NCI-H187 treated with DMSO at 0.1 percent for 48 hours (cell line): ENCODE measurements at places on chromosomes 12 and 14.

DNA sequence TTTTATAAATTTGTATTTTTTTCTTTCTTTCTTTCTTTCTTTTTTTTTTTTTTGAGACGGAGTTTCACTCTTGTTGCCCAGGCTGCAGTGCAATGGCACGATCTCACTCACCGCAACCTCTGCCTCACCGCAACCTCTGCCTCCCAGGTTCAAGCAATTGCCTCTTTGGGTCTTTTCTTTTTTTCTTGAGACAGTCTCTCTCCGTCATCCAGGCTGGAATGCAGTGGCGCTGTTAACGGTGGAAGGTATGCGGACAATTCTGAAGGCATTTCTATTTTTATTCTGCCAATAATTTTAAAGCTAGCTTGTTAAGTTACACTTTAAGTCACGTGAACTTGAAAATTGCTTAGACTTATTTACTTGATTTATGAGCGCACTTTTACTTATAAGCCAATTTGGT lies 8.8 kb upstream of the PHC1 start:
- no peak for DNase-seq

DNA sequence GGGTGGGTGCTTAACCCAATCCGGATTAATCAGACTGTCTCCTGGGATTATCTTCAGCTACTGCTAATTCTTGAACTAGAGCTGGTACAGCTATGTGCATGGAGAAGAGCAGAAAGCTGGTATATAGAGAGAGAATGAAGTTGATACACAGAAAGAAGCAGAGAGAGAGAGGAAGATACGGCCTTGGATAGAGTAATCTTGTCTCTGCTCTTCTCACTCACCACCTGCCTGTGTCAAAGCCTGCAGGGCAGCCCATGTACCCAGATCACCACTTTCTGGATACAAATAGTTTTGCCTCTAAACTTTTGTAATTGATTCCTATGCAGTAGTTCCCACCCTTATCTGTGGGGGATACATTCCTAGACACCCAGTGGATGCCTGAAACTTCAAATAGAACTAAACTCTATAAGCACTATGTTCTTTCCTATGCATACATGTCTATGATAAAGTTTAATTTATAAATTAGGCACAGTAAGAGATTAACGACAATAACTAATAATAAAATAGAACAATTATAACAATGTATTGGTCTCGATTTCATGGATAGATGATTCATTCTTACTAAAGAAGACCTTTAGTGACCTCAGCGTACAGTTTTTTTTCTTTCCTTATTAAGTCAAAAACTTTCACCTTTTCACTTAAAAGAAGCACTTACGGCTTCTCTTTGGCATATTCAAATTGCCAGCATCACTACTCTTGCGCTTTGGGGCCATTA lies 45.5 kb downstream of the YEATS4 start:
- no peak for DNase-seq

- no peak for DNase-seq
Measured at GRCh38 chr12:31246470-31246850, 79.5 kb downstream of the SINHCAF start.

- DNase-seq: no peak
Measured at GRCh38 chr12:101277443-101277842, 2.5 kb upstream of the UTP20 start.

DNA sequence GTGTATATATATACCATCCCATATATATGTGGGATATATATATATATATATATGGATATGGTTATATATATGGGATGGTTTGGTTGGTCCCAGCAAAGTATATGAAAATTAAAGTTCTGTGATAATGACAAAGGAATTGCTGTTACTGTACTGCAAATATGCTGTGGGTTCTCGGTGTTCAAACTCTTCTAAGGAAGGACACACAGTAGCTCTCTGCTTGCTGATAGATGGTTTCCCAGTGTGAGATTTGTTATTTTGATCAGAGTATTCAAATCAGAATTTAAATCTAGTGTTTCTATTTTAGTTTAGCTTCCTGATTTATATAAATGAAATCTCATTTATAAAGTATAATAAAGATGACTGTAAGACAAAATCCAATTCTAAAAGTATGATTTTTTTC lies 19.7 kb downstream of the SLC35E3 start:
- DNase-seq: no peak

GRCh38 chr12:30926243-30927221 lies at the start of gene TSPAN11:
TSS of gene TSPAN11 (plus strand) at chr12:30926748. CDS start at chr12:30953992, 27,244 bp downstream.
- no peak for DNase-seq

DNA sequence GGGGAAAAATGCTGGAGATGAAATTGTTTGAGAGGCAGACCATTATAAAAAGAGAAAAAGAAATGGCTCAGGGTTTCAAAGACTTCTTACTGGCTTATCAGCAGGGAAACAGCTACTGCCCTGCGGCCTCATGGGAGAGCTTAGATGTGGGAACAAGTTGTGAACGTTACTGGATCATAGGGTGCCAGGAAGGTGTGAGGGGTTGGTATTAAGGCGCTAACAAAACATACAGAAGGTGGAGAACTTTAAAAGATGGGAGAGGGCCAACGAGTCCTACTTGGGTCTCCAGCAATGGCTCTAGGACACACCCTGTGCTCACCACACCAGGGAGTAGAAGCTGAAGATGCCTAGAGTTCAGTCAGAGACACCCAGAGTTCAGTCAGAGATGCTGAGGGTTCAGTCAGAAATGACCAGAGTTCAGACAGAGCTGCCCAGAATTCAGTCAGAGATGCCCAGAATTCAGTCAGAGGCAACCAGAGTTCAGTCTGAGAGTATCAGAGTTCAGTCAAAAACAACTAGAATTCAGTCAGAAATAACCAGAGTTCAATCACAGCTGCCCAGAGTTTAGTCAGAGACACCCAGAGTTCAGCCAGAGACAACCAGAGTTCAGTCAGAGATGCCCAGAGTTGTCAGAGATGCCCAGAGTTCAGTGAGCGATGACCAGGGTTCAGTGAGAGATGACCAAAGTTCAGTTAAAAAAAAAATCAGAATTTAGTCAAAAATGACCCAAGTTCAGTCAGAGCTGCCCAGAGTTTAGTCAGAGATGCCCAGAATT lies 1103.6 kb downstream of the BCL11B start:
- DNase-seq: no peak

DNA sequence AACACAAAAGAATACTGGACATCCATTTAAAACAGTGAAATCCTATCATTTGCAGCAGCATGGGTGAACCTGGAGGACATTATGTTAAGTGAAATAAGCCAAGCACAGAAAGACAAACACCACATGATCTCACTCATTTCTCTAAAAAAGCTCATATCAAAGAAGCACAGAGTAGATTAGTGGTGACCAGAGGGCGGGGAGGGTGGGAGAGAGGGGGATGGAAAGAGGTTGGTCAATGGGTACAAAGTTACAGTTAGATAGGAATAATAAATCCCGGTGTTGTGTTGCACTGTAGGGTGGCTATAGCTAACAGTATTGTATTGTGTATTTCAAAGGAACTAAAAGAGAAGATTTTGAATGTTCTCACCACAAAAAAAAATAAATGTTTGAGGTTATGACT lies 52.4 kb downstream of the DUSP6 start:
- DNase-seq: no peak

DNA sequence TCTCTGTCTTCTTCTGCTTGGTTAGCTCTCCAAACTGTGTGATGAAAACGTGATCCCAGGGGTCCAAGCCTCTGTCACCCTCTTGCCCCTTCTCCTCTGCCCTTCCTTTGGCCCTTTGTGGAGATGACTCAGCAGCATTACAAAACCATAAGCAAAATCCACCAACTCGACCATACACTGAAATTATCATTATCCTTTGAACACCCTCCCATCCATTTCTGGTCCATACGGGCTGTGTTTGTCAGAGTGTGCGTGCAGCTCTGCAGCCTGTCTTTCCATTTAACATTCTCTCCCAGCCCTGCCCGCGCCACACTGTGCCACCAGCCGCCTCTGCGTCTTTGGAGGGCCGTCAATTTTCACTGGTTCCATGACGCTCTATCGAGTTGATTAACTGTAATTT lies 69.2 kb downstream of the SLC25A47 start:
- DNase-seq: no peak

GRCh38 chr12:1189163-1189562 lies 198.1 kb downstream of the ERC1 start:
- DNase-seq: no peak

DNA sequence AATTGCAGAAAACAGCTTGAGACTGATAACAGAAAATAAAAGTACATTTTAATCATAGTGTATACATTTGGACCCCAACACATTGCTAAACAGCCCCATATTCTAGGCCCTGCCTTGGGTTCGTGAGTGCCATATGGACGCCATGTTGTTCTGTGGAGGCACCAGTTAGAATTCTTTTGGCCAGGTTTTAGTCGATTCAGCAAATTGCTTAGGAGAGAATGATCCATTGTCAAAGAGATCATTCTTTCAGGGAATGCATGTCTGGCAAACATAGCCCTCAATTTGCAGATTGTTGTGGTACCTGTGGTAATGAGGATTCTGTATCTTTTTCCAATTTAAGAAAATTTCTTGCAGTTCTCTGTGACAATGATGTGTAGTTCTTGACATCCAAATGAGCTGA lies 183.6 kb upstream of the DDHD1 start:
- DNase-seq: no peak

- no peak for DNase-seq
Measured at GRCh38 chr12:16587514-16587913, 18.4 kb downstream of the LMO3 start.

GRCh38 chr12:45915405-45915804 lies 75.0 kb downstream of the SCAF11 start:
- no peak for DNase-seq

DNA sequence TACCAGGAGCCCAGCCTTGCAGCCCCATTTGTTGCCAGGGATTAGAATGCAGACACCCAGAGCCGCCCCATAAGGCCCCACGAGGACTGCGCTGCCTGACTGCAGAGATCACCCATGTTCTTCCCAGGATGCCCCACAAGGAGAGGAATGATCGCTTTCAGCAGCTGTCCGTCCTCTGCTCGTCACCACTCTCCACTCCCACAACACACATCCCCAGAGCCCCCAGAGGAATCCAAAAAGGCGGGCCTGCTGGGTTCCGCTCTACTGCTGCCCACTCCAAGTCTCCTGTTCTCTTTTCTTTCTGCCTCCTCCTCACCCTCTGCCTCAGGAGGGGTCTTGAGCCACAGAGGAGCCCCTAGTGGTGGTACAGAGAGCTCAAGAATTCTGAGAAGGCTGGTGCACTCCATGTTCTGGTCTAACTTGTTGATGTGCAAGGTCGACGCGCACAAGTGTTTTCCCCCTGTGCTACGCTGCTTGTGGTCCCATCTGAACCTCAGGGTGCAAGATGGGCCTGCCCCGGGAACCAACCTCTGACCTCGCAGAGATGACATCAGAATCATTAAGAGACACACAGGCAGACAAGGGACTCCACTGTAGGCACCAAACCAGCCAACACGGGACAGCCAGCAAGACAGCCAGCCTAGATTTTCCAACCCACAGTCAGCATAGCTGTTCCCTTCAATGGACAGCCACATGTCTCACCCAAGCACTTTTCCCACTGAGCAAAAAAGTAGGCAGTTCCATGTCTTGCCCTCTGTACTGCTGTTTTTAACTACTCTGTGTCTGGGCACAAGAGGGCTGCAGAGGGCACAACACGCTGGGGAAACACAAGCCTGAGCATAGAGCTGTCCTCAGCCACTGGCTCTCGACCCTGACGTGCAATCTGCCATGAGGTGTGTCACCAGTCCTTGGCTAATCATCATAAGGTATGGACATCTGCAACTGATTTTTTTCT lies 29.9 kb downstream of the PXN start:
- no peak for DNase-seq

GRCh38 chr14:103068351-103069073 lies 11.2 kb upstream of the CDC42BPB start:
- no peak for DNase-seq

DNA sequence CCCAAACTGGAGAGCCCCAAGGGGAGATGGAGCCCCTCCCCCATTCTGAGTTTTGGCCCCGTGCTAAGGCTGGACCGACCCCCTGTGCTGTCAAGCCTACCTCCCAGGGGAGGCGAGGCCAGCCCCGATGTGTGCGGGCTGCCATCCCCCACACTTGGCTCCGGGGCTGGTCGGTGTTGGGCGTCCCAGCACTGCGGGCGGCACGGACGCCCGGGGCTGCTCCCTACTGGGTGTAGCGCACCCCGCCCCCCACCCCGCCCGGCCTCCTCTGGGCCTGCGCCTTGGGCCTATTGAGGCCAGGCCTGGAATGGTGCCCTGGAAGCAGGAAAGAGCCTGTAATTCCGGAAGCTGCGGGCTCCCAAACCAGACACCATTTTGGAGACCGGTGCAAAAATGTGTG lies 2.6 kb downstream of the DCAF4 start:
- DNase-seq: no peak

GRCh38 chr12:1962051-1963020 lies 41.9 kb downstream of the DCP1B start:
- DNase-seq: no peak

GRCh38 chr12:123092866-123093265 lies 58.0 kb downstream of the PITPNM2 start:
- DNase-seq: no peak

- DNase-seq: no peak
Measured at GRCh38 chr12:100279607-100280244, 12.7 kb downstream of the SCYL2 start.

DNA sequence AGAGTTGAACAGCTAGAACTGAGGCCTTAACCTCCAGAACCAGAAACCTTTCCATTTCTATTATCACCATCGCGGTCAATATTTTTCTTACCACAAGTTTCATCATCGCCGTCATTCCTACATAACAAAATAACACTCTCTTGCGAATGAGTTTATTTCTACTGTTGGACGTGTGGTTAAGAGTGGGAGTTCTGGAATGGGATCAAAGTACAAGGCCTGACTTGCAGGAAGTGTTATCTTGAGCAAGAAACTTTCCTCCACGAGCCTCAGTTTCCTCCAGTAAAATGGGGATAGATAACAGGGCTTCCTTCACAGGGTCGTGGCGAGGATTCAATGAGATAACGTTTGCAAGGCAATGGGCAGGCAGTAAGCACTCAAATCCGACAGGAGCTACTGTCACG lies 652 bp downstream of the SART3 start:
- DNase-seq: no peak

- no peak for DNase-seq
Measured at GRCh38 chr12:17640615-17641014, 449.4 kb downstream of the RERGL start.

DNA sequence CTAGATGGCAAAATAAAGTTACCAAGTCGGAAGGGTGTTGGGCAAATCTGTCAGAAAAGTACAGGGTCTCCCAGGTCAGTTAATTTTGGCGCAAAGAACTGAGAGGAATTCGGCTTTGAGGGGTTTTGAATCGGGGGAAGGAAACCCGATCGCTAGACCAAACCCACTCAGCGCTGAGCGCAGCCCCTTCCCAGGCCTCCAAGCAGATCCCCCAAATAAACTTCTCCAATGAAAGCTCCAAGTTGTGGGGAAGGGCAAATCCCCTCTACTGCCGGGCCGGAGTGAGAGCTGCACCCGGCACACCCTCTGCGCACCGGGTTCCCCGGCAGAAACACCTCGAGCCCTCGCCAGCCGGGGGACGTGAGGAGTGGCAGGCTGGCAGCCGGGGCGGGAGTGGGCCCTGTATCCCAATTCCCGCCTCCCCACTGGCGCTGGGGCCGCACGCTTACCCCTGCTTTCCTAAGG lies 441 bp downstream of the E2F7 start:
- DNase-seq: no peak

- no peak for DNase-seq
Measured at GRCh38 chr14:78823035-78823434, 652.9 kb downstream of the NRXN3 start.

GRCh38 chr12:106663385-106663784 lies 80.6 kb downstream of the RFX4 start:
- no peak for DNase-seq

GRCh38 chr12:70459786-70460185 lies 93.7 kb downstream of the KCNMB4 start:
- DNase-seq: no peak
